Stimulated activated CD8-positive, alpha-beta memory T cell treated with anti-CD3 and anti-CD28 coated beads, Interleukin-4, amount 100 ng/mL, for 48 hours (primary cell): ENCODE measurements at places on chromosomes 5 and 9.

GRCh38 chr9:87327575-87328125, 170.0 kb upstream of the DAPK1 start:
- DNase-seq: no peak

GRCh38 chr9:89718651-89719050, 113.8 kb downstream of the GADD45G start:
- no peak for DNase-seq

- no peak for DNase-seq
These were observed 46.2 kb downstream of the OSTF1 start for GRCh38 chr9:75134495-75134894.

DNA sequence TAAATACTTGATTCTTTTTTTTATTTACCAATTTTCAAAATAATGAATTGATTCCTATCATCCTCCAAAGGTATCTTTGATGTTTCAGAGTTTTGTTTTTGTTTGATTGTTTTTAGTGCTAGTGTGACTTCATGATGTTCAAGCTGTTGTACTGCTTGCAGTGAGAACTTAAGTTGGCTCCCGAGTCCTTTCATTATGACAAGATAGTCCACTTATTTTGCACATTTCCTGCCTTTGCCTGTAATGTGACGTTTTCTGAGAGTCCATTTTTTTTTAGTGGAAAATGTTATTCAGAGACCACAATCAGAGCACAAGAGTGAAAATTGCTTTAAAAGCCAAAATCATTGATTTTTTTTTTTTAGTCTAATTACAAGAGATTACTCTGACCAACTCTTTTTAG, 60.1 kb upstream of the FCHO2 start:
- no peak for DNase-seq

GRCh38 chr9:124415852-124416484, 726 bp upstream of the PSMB7 start:
- no peak for DNase-seq

GRCh38 chr9:71646131-71646530, 122.2 kb downstream of the CEMIP2 start:
- DNase-seq: no peak

DNA sequence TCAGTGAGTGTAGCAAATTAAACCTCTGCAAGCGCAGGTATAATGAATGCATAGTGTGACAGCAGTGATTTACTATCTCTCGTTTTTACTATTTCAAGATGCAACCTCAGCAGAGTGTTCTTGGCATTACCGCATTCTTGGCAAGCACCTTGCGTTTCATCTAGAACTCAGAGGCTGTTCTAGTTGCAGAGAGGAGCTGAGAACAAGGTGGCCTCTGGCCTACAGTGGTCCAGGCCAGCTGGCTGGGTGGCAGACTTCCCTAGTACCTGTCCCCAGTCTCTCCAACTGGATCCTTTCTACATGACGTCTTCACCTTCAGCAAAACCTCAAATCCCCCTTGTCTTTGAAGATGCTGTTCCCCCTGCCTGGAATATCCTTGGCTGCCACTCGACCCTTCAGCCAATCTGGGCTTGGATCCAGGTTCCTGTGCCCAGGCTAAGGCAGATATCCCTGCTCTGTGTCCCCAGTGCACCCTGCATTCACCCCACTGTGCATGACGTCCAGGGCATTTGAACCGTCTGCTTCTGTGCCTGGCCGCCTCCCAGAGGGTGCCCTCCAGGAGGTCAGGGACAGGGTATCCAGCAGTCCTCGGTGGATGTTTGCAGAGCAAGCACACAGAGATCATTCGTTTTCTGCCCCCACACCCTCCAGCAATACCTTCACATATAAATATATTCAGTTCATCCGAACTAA, 120.4 kb upstream of the CPEB4 start:
- DNase-seq: no peak

DNA sequence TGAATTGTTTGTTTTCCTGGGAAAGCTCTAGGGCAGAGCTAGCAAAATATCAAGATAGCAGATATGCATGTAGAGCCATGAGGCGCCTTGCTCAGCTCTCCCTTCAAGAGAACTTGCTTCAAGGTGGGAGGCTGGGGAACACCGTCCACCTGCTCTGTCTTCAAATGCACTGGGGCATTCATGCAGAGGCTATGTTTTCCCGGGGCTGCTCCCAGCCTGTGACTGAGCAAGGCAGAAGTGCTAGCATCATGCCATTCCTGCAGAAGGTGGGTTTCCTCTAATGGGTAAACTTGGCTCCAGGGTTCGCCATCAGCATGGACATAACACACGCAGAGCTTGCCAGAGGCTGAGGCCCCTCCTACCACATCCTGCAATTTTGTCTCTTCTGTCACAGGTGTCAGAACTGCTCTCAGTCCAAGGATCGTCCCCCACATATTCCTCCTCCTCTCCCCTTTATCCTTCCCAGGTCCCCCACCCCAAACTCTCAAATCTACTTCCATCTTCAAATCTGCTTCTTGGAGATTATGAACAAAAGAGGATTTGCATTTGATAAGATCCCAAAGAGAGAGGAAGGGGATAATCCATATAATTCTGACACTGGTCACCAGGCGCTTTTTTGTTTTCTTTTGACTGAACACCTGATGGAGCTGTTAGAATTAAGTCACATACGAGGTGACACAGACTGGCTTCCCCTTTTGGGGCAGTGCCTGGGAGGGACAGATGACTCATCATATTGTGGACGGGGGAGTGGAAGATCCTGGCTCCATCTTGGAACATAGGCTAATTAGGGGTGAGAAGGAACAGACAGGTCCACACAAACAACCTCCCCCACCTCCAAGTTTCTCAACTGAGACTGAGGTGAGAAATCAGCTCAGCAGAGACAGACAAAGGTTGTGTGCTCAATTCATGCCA, 85.0 kb upstream of the TAF11L2 start:
- no peak for DNase-seq

GRCh38 chr5:153618867-153619266, 128.4 kb downstream of the GRIA1 start:
- DNase-seq: no peak

- no peak for DNase-seq
These were observed 51.1 kb downstream of the MPDZ start for GRCh38 chr9:13228431-13228830.
